ENCODE measurements at places on chromosomes 4 and X. TPM values are rescaled to one million over a fixed set of nuclear protein-coding genes. Genes with fewer than 3 reads are reported as not detected.

- no peaks in the 10 kb centered on the region for H3K27me3 ChIP-seq
- H3K36me3 ChIP-seq, result no peaks in the 10 kb centered on the region
- peaks cover 47% of the 10 kb centered on the region for H3K4me1 ChIP-seq
- H3K27ac ChIP-seq, result no peak overlapping the region
Measured at GRCh38 chrX:24243188-24243587, 70.7 kb downstream of the SUPT20HL2 start.

GRCh38 chr4:181685461-181685860, 557.7 kb upstream of the TENM3 start:
- no peaks in the 10 kb centered on the region for H3K27me3 ChIP-seq
- peak overlapping the region; percentile 37 for H3K27ac ChIP-seq
- peak; percentile 45 for DNase-seq
- H3K4me1 ChIP-seq, result peaks cover 62% of the 10 kb centered on the region
- no peaks in the 10 kb centered on the region for H3K36me3 ChIP-seq

DNA sequence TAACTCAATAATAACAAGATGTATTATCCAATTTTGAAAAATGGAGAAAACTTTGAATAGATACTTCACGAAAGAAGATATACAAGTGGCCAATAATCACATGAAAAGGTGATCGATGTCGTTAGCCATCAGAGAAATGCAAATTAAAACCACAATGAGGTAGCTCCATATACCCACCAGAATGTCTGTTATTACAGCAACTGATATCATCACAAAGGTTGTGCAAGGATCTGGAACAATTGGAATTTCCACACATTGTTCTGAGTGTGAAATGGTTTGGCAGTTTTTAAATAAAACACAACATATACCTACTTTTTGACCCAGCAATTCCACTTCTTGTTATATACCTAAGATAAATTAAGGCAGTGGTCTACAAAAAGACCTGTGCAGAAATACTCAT, 71.7 kb downstream of the IRS4 start:
- no peaks in the 10 kb centered on the region for H3K4me1 ChIP-seq
- no peak overlapping the region for H3K27ac ChIP-seq
- H3K27me3 ChIP-seq, result no peaks in the 10 kb centered on the region
- DNase-seq, result no peak
- no peak overlapping the region for H3K4me3 ChIP-seq

Gene RENBP
- total RNA-seq, result 0.99 TPM

DNA sequence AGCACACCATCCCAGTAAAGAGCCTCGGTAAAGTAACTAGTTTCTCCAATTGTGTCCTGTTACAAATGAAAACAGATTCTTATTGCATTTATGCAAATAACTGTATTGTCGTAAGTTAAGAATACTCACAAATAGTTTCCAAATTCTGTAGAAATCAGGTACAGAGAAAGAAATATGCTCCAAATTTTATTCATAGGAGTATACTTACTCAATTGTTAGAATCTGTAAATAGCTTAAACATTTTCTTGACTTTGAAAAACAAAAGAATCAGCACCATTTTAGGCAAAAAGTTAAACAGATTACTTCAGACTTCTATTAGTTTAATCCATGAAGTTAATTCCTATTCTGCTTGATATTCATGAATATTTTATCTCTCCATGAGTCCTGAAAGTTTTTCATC, 10.7 kb downstream of the CNGA1 start:
- H3K4me3 ChIP-seq, result no peak overlapping the region
- H3K27me3 ChIP-seq, result no peaks in the 10 kb centered on the region
- DNase-seq, result no peak

- no peaks in the 10 kb centered on the region for H3K27me3 ChIP-seq
- DNase-seq, result no peak
- peaks cover 26% of the 10 kb centered on the region for H3K4me1 ChIP-seq
- H3K4me3 ChIP-seq, result no peak overlapping the region
Measured at GRCh38 chr4:176981074-176981473, 188.4 kb upstream of the VEGFC start.

DNA sequence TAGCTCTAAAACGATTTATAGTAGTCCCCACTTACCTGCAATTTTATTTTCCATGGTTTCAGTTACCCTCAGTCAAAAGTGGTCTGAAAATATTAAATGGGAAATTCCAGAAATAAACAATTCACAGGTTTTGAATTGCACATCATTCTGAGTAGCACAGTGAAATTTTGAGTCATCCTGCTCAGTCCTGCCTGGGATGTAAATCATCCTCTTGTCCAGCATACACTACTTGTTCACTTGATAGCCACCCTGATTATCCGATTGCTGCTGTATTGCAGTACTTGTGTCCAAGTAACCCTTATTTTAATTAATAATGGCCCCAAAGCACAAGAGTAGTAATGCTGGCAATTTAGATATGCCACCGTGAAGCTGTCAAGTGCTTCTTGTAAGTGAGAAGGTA, 23.5 kb upstream of the BDH2 start:
- H3K36me3 ChIP-seq, result peaks cover 28% of the 10 kb centered on the region
- no peak overlapping the region for H3K4me3 ChIP-seq
- H3K27me3 ChIP-seq, result no peaks in the 10 kb centered on the region
- no peak overlapping the region for H3K27ac ChIP-seq
- DNase-seq, result no peak
- H3K4me1 ChIP-seq, result peaks cover 13% of the 10 kb centered on the region

Data from HFFc6 (cell line).